ENCODE measurements at places on chromosomes 6 and 20. TPM values are rescaled to one million over a fixed set of nuclear protein-coding genes. Genes with fewer than 3 reads are reported as not detected.

Gene TPBG
- 23.8 TPM for total RNA-seq

Gene RHAG
- 2.5 TPM for total RNA-seq

Gene PRRT1
- 8.8 TPM for total RNA-seq

Gene TRIM40
- not detected for total RNA-seq

Gene GLP1R
- not detected for total RNA-seq

Gene SLC17A1
- not detected for total RNA-seq

Gene ATP6V1G2
- 5.4 TPM for total RNA-seq

Gene RIN2
- total RNA-seq, result 86.9 TPM

Gene ZNF391
- 14.2 TPM for total RNA-seq

Gene SPATA25
- 7.1 TPM for total RNA-seq

Gene CTAGE9
- not detected for total RNA-seq

Gene GNRH2
- total RNA-seq, result not detected

Gene C4A
- total RNA-seq, result 31.4 TPM

Gene DLK2
- 3.9 TPM for total RNA-seq

Gene TXLNB
- 0.49 TPM for total RNA-seq

Gene IPCEF1
- 2.0 TPM for total RNA-seq

Gene RFX6
- total RNA-seq, result not detected

Gene CST7
- total RNA-seq, result 3.7 TPM

Gene OR12D3
- total RNA-seq, result not detected

Gene ANKEF1
- total RNA-seq, result 4.2 TPM

Gene RAD21L1
- not detected for total RNA-seq

Gene ZNF318
- total RNA-seq, result 17.2 TPM

Gene GNAS-AS1
- total RNA-seq, result not detected

Gene EGFL8
- total RNA-seq, result 13.3 TPM

Gene PTCRA
- not detected for total RNA-seq

Gene ASIP
- total RNA-seq, result not detected

Gene C20orf202
- total RNA-seq, result not detected

Gene FABP7
- not detected for total RNA-seq

Gene BMP2
- 8.6 TPM for total RNA-seq

Gene C6orf163
- 2.0 TPM for total RNA-seq

Gene TUBE1
- 38.8 TPM for total RNA-seq

Gene C6orf132
- 78.6 TPM for total RNA-seq

Gene DYNLT1
- 65.8 TPM for total RNA-seq

Gene BIRC7
- 2.7 TPM for total RNA-seq

Gene CLDN20
- not detected for total RNA-seq

Gene SIRPB1
- total RNA-seq, result 2.5 TPM

Gene CALHM6
- not detected for total RNA-seq

Gene ARFRP1
- total RNA-seq, result 30.9 TPM

Gene KCNK17
- not detected for total RNA-seq

Gene CCN6
- not detected for total RNA-seq

Gene TNF
- total RNA-seq, result not detected

Gene SLX4IP
- total RNA-seq, result 4.9 TPM

Gene CGA
- total RNA-seq, result not detected

Gene C20orf141
- total RNA-seq, result not detected

Gene STMND1
- total RNA-seq, result not detected

Measured in vagina (tissue), 2 donors.